HT-29 (cell line): ENCODE measurements at places on chromosomes 4 and X. TPM values are rescaled to one million over a fixed set of nuclear protein-coding genes. Genes with fewer than 3 reads are reported as not detected.

CHST7 gene
- 0.89 and 2.3 TPM in 2 replicates for total RNA-seq

GRCh38 chr4:8849266-8850073, 22.2 kb downstream of the HMX1 start:
- DNase-seq = no peak

CYP4V2 gene
- total RNA-seq = 4.0 and 5.7 TPM in 2 replicates

DNA sequence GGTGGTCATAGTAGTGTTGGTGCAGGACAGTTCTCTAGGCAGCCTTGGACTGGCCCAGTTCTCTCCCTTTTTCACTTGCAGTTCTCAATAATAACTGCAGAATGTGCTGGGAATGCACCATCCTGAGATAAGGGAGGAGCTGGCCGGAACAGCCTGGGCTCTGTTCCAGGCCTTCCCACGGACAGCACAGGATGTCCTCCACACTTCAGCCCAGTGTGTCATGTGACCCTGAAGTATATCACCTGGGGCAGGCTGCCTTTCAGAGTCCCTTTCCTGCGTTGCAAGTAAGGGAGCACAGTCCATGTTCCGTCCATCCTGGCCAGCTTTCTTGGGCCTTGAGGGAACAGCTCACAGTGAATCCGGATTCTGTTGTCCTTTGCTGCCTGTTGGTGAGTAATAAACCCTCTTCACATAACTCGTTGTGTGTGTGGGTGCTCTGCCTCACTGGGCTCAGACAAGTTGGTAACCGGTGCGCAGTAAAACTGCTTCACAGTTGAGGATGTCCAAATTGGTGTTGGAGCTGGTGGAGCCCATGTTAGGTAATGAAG, 32.3 kb upstream of the BBS12 start:
- peak; percentile 73 for DNase-seq
